ENCODE measurements at places on chromosomes 1 and 21.
A peak's percentile ranks its signal among the peaks of the same experiment; 100 is the strongest.

GRCh38 chr1:155833665-155834295 lies 23.2 kb downstream of the GON4L start:
- no peak for DNase-seq

DNA sequence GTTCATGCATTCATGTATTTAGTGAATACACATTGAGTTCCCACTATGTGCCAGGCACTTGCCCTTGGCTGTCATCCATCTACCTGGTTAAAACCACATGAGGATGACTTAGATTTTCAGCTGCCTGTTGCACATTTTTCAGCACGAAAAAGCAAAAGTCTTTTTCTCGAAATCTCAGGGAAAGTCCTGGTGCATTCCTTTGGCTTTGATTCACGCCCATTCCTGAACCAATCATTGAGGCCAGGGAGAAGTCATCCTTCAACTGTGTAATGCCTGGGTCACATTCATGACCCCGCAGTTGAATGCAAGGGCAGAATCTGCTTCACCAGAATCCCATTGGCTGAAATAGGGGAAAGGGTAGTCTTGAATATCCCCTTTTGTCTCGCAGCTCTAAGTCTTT lies 84.4 kb downstream of the RNF220 start:
- peak; percentile 23 for DNase-seq

- no peak for DNase-seq
These were observed 859.3 kb downstream of the KCNT2 start for GRCh38 chr1:195748969-195749368.

- no peak for DNase-seq
These were observed 132.9 kb downstream of the SYF2 start for GRCh38 chr1:25099343-25099951.

GRCh38 chr1:201104141-201104540 lies 8.1 kb downstream of the CACNA1S start:
- no peak for DNase-seq

- no peak for DNase-seq
These were observed 23.4 kb downstream of the DSTYK start for GRCh38 chr1:205188098-205188497.

DNA sequence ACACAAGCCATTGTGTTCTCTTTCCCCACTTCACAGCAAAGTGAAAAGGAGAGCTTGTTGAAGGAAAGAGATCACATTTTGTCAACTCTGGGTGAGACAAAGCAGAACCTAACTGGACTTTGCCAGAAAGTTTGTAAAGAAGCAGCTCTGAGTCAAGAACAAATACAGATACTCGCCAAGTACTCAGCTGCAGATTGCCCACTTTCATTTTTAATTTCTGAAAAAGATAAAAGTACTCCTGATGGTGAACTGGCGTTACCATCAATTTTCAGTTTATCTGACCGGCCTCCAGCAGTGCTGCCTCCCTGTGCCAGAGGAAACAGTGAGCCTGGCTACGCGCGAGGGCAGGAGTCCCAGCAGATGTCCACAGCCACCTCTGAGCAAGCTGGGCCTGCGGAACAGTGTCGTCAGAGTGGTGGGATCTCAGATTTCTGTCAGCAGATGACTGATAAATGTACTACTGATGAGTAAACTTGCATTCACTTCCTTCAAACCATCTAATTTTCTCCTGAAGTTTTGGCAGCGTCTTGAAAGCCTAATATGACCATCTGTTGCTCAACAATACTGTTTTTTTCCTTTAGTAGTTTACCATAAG lies 43.7 kb downstream of the BACH1 start:
- DNase-seq: peak; percentile 98

GRCh38 chr1:200265104-200265503 lies 144.7 kb downstream of the ZNF281 start:
- DNase-seq: no peak

DNA sequence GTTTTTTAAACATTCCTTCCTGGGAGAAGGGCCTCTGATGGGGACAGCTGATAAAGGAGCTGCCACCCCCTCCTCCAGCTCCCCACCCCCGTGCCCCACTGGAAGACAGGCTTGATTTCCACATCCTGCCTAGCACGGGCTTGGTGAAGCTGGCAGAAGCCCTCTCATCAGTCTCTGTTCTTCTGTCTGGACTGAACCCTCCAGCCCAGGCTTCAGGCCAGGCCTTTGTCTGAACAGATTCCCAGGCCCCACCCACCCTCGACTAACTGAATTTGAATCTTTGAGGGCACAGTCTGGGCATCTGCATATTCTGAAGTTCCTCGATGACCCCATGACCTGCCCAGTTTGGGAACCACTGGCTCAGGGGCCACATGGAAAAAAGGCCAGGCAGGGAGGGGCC lies 75.3 kb downstream of the CD58 start:
- peak; percentile 21 for DNase-seq

GRCh38 chr21:38036016-38036415 lies 119.8 kb upstream of the KCNJ6 start:
- no peak for DNase-seq

- DNase-seq: peak; percentile 96
These were observed 27.2 kb downstream of the NUAK2 start for GRCh38 chr1:205294175-205294917.
